Calu3 (cell line): ENCODE measurements at places on chromosomes 12 and 14.

- DNase-seq = peak; percentile 83
Observed at GRCh38 chr12:62799126-62799736, 135.7 kb downstream of the PPM1H start.

DNA sequence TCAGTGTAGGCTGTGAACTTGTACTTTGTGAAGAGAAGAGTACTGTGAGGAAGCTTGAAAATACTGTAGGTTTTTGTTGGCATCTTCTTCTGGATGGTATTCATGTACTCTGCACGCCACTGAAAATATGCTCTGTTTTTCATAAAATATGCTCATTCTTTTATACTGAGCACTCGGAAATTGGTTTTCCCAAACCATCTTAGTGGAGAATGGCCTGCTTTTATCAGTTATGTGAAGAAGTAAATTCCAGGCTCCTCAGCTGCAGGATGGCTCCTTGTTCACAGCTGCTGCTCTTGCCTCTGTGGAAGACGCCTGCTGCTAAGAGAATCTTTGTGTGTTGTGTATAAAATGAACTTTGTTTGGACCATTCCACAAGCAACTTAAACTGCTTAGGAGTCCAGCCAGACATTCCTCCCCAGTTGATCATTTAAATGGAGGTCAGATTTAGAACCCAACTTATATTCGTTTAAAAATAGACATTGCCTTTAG is 443.5 kb upstream of the RGS6 start:
- no peak for DNase-seq

DNA sequence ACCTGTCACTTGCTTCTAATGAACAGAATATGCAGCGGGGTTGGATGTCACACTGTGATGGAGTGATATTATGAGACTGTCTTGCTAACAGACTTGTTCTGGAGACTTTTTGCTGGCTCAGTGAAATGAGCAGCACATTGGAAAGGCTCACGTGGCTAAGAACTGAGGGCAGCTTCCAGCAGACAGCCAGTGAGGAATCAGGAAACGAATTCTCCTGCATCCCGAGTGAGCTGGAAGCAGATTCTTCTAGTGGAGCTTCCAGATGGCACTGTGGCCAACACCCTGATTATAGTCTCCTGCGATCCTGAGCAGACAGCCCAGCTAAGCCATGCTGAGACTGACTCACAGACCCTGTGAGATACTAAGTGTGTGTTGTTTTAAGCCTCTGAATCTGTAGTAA is 16.1 kb upstream of the TSPAN9 start:
- DNase-seq = no peak

DNA sequence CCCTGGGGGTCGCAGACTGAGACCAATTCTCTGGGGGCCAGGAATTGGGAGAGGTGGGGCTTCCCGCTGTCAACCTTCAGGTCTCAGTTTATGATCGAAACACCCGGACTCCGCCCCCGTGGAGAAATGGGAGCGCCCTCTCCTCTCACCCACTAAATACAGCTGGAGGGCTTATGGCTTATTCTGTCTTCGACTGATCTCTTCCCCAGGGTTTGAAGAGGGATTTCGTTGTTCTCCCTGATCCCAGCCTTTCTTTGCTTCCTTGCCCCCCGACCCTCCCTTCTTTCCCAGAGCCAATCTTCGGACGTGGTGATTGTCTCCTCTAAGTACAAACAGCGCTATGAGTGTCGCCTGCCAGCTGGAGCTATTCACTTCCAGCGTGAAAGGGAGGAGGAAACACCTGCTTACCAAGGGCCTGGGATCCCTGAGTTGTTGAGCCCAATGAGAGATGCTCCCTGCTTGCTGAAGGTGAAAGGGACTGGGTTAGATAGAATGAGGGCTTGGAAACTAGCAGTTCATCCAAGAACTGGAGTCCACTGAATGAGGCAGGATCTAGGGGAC is 607 bp downstream of the OS9 start:
- DNase-seq = peak; percentile 23

GRCh38 chr12:117649796-117650195 is 288.4 kb upstream of the NOS1 start:
- DNase-seq = no peak

DNA sequence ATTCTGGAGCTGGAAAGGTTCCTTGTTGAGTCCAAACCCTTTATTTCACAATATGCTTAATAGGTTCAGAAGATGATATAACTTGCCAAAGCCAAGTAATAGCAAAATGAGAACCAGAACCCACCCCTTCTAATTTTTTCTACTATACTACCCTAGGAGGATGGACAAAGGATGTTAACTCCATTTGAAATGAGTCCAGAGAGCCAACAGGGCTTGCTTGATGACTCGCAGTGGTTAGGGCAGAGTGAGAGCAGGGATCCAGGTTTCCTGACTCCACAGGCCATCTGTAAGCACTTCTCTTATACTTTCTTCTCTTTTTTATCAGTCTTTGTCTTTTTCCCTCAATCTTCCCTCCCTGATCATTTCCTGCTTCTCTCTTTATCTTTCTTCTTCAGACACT is 668.1 kb downstream of the MED13L start:
- no peak for DNase-seq

DNA sequence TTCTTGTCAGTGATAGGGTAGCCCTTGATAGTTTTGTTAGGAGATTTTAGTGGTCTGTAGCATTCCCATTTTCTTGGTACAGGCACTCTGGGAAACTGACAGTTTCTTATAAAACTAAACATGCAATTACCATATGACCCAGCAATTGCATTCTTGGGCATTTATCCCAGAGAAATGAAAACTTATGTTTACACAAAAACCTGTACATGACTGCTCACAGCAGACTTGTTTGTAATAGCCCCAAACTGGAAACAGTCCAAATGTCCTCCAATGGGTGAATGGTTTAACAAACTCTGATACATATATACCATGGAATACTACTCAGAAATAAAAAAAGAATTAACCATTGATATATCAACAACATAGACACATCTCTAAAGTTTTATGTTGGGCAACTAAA is 75.5 kb downstream of the BORCS5 start:
- DNase-seq = peak; percentile 20

DNA sequence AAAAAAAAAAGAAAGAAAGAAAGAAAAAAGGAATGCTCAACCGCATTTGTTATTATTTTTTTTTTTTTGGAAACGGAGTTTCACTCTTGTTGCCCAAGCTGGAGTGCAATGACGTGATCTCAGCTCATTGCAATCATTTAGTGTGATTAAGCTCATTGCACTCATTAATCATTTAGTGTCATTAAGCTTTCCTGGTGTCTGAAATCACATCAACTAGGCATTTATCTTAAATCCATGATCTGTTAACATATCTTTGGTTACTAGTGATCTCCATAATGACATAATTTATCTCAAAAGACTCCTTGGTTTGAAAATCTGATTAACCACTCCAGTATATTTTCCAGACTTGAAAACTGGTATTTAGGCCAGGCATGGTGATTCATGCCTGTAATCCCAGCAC is 26.3 kb downstream of the ETFBKMT start:
- no peak for DNase-seq

DNA sequence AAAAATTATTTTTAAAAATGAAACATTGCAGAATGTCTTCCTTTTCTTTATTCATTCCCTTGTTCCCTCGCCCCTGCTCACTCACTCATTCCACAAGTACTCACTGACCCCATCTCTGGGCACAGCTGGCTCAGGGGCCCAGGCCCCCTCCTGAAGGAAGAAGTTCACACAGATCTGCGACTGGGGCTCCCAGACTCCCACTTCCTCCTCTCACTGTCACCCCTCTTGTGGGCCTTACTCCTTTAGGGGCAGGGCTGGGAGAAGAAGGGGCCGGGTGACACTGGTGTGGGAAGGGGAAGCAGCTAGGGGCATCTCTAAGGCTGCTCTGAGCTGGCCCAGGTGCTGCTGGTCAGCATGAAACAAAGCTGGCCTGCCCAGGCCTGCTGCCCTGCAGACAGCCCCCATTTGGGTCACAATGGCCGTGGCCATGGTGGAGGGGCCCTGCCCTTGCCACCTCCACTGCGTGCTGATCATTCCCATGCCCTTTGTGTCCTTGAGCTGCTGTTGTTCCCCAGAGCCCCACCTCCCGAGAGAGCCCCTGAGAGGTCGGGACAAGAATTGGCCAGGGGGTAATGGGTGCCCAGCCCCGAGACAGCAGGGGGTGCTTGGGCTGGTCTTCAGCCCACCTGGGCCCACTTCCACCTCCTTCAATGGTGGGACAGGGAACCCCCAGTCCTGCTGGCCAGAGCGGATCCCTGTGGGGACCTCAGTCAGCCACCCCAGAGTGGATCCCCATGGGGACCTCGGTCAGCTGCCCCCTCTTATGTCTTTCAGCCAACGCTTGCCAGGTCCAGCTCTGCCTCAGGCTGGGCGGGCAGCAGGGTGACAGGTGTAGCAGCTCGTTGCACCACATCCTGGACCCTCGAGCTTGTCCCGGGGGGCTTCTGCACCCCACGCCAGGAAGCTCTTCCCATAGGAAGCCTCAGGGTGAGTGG is 212.4 kb upstream of the C14orf180 start:
- no peak for DNase-seq

DNA sequence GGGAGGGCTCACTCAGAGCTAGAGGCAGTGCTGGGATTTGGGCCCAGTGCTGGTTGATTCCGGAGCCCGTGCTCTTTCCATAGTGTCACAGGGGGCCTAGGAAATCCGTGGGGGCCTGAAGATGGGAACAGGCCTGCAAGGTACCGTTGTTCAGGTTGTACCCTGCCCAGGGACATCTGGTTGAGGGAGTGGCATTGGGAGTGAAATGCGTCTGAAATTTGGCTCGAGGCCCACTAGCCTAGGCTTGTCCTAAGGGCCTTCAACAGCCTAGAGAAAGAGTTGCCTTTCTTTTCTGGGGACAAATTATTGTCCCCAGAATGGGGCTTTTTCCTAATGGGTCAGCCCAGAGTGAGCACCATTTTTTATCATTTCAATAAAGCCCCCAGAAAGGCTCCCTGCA is 26.4 kb upstream of the FAM222A start:
- DNase-seq = no peak

GRCh38 chr14:100076133-100076532 is 10.9 kb downstream of the EVL start:
- DNase-seq = no peak

DNA sequence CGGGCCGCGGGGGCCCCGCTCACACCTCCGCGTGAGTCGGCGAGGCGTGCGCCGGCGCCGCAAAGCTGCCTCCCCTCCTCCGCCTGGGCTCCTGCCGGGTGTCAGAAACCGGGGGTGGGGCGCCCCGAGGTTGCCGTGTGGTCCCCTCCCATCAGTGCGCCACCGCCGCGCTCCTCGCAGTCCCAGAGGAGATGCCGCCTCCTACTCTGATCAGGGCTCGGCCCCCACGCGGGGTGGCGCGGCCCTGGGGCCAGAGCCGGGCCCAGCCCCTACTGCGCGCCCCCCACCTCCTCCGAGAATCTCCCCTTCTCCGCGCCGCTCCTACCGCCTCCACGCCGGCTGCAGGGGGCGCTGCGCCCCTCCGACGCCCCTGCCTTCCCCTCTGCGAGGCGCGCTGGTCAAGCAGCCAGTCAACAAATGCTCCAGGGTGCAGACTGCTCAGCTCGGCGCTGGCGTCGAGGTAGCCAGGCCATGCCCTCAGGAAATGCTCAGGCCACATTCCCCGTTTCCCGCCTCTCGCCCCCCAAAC is 467 bp upstream of the JAG2 start:
- DNase-seq = no peak

DNA sequence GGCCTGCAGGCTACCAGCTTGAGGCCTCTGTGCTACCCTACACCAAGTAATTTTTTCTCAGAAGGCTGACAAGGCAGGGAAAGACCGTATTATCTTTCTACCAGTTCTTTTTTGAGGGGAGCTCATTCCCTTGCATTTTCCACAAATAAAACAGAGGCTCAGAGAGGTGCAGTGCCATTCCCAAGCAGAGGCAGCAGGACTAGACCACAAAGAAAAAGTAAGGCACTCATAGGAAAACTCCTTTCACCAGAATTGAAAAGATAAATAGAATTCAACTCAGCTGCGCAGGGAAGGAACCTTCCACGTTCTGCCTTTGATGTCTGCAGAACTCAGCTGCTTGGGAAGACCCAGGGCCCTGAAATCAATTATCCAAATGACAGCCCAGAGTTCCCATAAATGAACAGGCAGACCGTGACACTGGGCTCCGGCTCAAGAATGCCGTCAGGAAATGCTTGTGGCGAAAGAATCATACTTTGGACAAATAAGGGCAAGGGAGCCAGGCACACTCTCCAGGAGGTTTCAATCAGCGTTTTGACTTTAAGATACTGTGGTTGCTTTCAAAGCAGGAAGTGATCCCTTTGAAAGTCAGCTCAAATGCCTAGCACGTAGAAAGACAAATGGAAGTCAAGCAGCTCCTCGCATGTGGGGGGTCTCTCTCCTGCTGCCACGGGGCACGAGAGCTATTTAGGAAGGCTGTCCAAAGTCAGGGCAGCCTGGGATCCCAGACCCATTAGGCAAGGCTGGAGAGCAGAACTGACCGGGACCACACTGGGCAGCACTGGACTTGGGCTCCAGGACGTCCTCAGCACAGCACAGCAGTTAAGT is 14.0 kb downstream of the KCTD10 start:
- peak; percentile 75 for DNase-seq

- no peak for DNase-seq
Observed at GRCh38 chr12:65886996-65887395, 62.7 kb downstream of the HMGA2 start.

DNA sequence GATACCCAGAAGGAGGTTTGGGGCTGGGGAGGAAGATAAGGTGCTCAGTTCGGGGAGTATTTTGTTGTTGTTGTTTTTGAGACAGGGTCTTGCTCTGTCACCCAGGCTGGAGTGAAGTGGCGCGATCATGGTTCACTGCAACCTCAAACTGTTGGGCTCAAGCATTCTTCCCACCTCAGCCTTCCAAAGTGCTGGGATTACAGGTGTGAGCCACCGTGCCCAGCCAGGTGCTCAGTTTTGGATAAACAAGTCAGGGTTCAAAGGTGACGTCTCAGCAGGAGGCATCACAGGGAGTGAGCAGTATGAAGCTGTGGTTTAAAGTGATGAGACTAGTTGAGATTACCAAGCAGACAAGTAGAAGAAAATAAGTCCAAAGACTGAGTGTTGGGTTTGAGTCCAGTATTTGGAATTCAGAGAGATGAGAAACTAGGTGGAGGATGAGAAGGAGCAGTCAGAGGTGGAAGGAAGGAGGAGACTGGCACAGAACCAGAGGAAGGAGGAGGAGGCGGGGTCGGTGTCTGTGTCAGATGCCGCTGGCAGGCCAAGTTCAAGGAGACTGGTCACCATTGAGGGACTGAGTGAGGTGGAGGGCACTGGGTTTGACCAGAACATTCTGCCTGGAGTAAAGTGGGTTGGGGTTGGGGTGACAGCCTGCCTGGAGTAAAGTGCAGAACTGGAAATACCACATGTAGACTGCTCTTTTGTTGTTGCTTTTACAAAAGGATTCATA is 16.1 kb downstream of the SLC35E3 start:
- DNase-seq = no peak
